ENCODE measurements at places on chromosomes 7 and 10.

GRCh38 chr7:74236284-74236683, 17.9 kb downstream of the RFC2 start:
- DNase-seq, result no peak

GRCh38 chr7:64874114-64874513, 29.0 kb upstream of the ZNF273 start:
- DNase-seq, result no peak

- peak; percentile 45 for DNase-seq
Measured at GRCh38 chr10:132443605-132443982, 46.6 kb downstream of the PWWP2B start.

- no peak for DNase-seq
Measured at GRCh38 chr10:130409931-130410330, 273.7 kb downstream of the GLRX3 start.

DNA sequence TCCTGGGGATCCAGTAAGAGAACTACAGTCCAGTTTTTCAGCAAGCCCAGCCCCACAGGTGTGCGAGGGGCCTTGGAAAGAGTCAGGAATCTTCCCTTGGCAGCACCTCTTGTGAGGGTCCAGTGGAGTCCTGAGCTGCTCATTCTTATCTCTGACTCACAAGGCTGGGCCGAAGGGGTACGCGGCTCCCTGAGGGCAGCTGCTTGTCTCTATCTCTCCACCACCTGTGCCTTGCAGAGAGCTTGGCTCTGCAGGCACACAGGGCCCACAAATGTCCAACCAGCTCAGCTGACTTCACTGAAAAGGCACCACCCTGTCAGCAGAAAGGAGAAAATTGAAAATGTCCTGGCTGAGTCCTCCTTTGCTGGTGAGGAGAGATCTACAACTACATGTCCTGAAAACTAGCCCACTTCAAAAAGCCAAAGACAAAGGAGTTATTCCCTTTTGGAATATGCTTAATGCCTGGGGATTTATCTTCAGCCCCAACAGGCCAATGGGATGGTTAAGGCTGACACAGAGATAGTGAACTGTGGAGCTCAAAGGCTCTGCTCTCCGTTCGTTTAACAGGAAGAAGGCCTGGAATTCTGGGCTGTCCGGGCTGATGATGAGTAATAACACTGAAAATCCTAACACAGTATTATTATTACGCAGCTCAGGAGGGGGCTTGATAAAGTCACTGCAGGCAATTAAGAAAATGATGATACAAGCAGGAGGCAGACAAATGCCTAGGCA, 23.4 kb downstream of the UROS start:
- DNase-seq, result no peak

- no peak for DNase-seq
Measured at GRCh38 chr10:131570716-131571307, 259.3 kb upstream of the TCERG1L start.

GRCh38 chr10:123930340-123931001, 38.9 kb upstream of the CPXM2 start:
- DNase-seq, result no peak

DNA sequence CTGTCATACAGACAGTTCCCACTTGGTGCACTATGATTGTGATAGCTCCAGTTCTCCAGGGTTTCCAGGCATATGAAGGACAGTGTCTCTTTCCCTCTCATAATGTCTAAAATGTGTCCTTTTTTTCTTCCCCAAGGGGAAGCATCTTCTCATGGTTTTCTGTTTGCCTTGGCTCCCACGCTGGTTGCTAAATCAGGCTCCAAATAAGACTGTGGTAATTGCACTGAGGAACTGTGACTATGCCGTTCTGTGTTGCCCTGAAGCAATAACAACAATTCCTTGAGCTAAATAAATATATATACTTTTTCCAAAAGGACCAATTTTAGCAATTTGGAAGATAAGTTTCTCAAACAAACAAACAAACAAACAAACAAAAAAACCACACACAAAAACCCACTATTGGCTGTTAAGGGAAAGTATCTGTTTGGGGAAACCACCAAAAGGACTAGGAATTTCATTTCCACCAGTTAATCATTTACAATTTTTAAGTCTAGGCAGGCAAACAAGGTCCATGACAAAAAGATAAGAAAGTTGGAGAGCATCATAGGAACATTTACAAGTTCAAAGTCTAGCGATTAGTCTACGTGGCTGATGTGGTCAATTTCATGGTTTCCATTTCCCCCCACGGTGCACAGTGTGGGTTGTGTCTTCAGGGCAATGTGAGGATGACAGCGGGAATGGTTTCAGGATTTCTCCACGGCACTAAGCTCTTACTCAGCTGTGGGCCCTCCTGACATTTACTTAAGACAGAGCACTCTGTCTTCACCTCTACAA, 62.4 kb downstream of the THNSL1 start:
- no peak for DNase-seq

GRCh38 chr7:23106057-23106822, 655 bp downstream of the KLHL7 start:
- DNase-seq, result peak; percentile 77

DNA sequence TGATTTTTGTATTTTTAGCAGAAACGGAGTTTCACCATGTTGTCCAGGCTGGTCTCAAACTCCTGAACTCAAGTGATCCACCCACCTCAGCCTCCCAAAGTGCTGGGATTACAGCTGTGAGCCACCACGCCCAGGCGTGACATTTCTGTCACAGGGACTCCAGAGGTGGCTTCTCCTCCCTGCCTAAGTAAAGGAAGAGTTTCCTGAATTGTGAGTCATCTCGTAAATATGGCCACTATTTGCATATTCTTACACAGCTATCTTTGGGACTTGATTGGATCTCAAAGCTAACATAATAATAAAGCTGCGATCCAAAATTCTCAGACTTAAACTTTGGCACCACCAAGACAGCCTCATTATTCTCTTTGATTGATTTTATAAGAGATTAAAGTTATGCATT, 50.1 kb downstream of the ADARB2 start:
- DNase-seq, result no peak

DNA sequence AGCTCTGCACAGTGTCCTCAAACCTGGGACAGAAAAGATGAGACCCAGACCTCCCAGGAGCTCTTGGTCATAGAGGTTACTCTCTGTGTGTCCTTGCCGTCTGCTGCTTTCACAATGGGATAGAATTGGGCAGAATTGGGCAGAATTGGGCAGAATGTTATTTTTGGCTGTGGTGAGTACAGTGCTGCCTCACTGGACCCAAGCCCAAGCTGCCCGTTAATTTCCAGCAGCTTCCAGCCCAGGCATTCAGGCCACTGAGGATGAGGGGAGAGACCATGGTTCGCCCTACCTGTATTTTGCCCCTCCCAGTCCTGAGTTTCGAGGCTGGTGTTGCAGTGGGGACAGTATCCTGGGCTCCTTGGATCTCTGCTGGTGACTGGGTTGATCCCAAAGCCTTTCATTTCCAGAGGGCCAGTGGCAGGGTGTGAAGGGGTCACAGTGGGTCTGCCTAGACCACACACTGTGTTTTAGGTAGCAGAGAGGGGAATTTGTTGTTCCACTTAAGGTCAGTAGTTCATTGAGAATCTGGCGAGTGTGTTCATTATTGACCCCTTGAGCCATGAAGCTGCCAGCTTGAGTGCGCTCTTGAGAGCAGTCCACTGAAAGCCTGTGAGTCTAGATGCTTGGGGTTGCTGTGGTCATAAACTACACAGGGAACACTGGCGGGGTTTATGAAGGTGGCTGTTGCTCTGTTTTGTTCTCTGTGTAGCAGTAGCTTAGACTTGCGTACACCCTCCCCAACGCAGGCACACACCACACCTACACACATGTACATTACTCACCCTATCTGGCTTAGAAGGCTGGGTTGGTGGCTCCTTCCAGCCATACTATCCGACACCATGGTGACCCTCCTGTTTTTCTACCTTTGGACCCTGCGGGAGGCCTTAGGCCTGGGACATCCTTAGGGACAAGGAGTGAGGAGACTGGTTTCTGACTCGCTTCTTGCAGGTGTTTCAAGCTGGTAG, 23.5 kb downstream of the NACAD start:
- DNase-seq, result no peak

GRCh38 chr7:69693042-69693441, 94.8 kb downstream of the AUTS2 start:
- no peak for DNase-seq

GRCh38 chr7:517774-518629, 1.6 kb downstream of the PDGFA start:
- DNase-seq, result no peak

GRCh38 chr10:132460691-132461090, 63.7 kb downstream of the PWWP2B start:
- no peak for DNase-seq

GRCh38 chr10:75403144-75403938, 1.8 kb upstream of the ZNF503 start:
- peak; percentile 38 for DNase-seq

- no peak for DNase-seq
Measured at GRCh38 chr7:41858201-41858600, 155.3 kb upstream of the INHBA start.

GRCh38 chr10:121611393-121612159, 13.3 kb upstream of the FGFR2 start:
- DNase-seq, result no peak

GRCh38 chr10:89515031-89515841, 20.2 kb downstream of the SLC16A12 start:
- no peak for DNase-seq

- DNase-seq, result no peak
Measured at GRCh38 chr7:39659356-39660013, 36.1 kb downstream of the RALA start.

- DNase-seq, result no peak
Measured at GRCh38 chr7:82472966-82473365, 29.4 kb upstream of the CACNA2D1 start.

DNA sequence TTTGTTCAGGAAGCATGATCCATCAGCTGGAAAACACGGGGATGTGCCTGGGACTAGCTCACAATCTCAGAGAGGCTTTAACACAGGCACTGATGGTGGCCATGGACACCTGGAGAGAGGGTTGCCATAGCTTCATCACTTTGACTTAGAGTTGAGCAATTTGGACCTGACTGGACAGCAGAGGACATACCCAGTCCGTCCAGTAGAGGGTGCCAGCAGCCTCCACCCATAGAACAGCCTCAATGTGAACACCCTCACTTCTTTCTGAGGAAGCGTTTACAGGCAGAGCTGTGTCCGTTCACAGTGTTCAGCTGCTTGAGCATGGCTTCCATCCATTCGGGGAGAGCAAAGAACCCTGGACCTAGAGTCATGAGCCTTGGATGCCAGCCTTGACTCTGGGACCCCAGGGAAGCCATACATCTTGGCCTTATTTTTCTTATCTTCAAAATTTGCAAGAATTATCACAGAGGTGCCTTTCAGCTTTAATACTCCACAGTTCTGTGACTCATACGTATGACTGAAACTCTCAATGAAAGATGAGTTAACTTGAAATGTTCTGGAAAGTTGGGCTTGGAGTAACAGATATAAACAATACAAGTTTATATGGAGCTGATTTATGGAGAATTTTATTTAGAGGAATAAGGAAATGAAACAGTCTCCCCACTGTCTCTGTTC, 302.9 kb upstream of the PODXL start:
- peak; percentile 85 for DNase-seq

- no peak for DNase-seq
Measured at GRCh38 chr10:89946106-89946505, 244.7 kb downstream of the KIF20B start.

GRCh38 chr10:84924131-84924530, 595.7 kb downstream of the CCSER2 start:
- DNase-seq, result no peak

GRCh38 chr7:134779741-134780065, 269 bp downstream of the CALD1 start:
- no peak for DNase-seq

- DNase-seq, result no peak
Measured at GRCh38 chr7:149673006-149673405, 100.4 kb downstream of the ZNF467 start.

DNA sequence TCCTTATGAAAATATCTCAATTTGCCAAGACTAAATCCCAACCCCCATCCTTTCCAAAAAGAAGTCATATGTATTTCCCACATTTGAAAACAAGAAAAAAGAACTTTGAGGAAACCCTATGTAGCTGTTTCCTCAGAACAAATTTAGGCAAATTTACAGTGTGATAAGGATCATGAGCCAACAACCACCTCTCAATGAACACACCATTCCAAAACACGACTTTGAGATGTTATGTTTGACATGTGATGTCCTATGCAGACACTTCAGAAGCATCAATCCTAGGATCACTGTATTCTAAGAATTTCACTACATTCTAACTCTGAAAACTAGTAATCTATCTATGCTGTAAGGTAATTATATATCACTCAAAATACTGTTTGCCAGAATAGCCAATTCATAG, 62.2 kb downstream of the NT5C2 start:
- no peak for DNase-seq

DNA sequence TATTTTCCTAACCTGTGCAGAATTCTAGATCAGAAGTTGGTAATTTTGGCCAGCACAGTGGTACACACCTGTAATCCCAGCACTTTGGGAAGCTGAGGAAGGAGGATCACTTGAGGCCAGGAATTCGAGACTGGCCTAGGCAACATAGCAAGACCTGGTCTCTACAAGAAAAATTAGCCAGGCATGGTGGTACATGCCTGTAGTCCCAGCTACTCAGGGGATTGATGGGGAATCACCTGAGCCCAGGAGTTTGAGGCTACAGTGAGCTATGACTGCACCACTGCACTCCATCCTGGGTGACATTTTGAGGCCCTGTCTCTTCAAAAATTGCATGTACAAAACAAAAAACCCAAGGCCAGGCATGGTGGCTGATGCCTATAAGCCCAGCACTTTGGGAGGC, 8.6 kb downstream of the PGAM1 start:
- DNase-seq, result no peak

- no peak for DNase-seq
Measured at GRCh38 chr7:38907066-38907465, 1.9 kb downstream of the VPS41 start.

DNA sequence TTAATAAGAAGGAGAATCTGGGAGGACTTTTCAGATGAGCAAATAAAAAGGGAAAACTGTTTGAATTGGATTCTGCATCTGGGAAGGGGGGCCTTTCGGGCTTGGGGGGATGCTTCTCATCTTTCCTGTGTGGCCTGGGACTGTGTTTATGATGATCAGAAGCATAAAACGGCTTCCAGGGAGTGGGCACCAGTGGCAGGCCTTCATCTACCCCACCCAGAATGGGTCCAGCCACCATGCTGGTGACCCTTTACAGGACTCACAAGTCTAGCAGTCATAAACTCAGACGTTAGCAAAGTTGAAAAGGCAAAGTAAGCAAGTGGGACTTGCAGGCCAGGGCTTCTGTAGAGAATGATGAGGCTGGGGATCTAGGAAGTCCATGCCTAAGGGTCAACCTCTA, 198.3 kb upstream of the ZMIZ1 start:
- DNase-seq, result no peak

Data from NCI-H82 (cell line).